LNCaP clone FGC (cell line): ENCODE measurements at places on chromosomes 5 and 9.
A peak's percentile ranks its signal among the peaks of the same experiment; 100 is the strongest.

DNA sequence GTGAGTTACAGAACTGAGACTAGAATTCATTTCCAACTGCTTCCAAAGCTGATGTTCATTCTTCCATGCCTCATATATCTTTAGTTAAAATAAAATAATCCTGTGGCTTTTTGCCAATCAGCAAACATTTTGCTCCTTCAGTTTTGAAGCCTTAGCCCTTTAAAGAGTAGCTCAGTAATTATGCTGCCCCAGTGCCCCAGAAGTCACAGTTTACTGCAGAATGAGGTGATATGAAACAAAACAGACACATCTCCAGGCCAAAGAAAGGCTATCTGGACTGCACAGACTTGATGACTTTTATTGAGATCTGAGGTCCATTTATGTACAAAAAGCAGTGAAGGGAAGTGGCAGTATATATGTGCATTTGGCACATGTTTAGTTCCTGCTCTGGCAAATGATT lies 285.8 kb upstream of the ZNF462 start:
- no peak for DNase-seq

DNA sequence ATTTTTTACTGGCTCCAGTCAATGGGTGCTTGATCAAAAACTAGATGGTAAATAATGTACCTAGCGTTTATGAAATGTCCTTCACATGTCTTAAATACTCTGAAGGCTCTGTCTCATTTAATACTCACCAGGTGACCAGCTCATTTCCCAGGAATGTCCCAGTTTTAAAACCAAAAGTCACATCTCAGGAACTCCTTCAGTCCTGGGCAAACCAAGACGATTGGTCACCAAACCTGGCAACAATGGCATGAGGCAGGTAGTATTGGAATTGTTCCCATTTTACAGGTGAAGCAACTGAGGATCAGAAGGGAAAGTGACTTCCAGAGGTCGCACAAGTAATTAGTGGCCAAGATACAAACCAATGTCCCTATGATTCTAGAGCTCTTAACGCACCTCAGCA lies 27.7 kb downstream of the SMIM23 start:
- DNase-seq = no peak

- DNase-seq = no peak
Observed at GRCh38 chr9:70285246-70285645, 26.5 kb downstream of the SMC5 start.

- DNase-seq = no peak
Observed at GRCh38 chr5:145867806-145868205, 5.0 kb downstream of the GRXCR2 start.

DNA sequence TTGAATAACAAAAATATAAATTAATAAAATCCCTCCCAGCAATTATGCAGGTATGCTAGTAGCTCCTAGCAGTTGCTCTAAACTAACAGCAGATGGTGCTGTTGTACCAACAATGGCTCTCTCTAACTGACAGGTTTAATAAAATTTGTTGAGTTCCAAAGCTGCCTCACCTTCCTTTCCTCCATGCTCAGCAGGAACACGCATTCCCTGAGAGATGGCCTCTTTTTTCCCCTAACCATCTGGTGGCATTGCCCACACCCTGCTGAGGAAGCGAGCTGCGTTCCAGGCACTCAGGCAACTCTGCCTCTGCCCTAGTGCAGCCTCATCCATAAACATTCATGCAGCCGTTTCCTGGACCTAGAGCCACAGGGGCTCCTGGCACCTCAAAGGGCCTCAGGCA lies 106.2 kb downstream of the KLHL3 start:
- DNase-seq = peak; percentile 43

DNA sequence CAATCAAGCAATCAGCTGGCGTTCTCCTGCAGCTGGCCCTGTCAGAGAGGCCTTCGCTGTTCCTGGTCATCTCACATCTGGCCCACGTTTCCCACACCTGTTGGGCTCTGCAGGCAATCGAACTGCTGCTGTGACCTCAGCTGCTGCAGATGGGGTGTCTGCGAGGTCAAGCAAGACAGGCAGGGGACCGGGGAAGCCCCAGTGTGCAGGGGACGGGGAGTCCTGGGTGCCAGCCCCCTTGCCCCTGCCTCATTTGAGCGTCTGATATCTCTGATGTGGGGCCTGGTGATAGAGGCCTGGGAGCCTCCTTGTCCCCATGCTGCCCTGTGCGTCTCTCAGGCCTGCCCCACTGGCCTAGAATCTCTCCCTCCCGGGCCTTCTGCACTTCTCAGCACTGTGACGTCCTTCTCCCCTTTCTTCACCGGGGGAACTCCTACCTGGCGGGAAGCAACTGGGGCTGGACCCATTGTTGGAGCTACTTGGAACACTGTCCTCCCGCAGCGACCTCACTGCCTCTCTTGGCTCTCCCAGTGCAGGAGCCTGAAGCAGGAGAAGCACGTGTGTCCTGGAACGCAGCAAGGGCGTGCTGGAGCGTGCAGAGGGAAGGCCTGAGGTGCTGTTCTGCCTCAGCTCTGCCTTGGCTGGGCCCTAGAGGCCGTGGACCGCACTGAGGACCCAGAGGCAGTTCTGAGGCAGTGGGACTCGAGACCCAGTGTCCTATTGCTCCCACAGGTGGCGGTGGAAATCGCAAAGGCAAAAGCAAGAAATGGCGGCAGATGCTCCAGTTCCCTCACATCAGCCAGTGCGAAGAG lies 3.9 kb downstream of the GRK6 start:
- DNase-seq = no peak

DNA sequence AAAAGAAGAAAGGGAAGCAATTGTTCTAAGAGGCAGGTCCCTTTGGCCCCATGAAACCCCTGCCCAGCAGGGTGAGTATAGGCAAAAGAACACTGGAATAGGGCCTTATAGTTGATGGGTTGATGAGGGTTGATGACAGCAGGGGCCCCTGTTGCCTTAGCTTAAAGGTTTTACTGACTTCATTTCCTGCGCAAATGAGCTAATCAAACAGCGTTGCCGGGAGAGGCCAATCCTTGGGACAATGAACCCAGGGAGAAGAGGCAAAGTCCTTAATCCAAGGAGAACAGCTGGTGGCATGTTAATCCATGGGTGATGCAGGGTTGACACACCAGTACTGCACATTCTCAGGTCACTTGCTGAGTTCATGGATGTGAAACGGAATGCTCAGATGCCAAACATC lies 22.0 kb upstream of the EPB41L4B start:
- no peak for DNase-seq

- peak; percentile 94 for DNase-seq
Observed at GRCh38 chr9:131125288-131126058, at the start of gene NUP214. NUP214 (plus strand) TSS chr9:131125586; CDS start chr9:131125705, 119 bp downstream.

DNA sequence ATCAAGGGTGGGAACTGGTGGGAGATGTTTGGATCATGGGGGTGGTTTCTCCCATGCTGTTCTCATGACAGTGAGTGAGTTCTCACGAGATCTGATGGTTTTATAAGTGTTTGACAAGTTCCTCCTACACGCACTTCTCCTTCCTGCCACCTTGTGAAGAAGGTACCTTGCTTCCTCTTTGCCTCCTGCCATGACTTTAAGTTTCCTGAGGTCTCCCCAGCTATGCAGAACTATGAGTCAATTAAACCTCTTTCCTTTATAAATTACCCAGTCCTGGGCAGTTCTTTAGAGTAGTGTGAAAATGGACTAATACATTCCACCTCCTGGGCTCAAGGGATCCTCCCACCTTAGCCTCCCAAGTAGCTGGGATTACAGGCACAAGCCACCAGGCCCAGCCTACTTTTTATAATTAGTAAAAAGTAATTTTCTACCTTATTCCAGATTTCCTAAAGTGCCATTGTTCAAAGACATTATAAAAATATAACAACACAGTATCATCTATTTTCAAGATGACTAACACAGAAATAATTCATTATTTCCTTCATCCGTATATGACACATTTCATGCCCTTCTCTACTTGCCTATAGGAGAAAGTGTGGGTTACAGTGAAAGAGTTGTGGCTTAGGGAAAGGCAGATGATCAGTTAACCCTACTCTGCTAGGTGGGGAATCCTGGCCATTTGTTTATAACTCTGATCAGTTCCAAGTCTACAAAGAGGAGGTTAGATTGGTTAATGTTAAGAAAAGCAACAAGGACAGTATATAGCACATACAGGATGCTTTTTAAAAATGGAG lies 99.9 kb downstream of the TTC39B start:
- DNase-seq = no peak
